Kidney tubule cell (primary cell): ENCODE measurements at places on chromosomes 5 and 9.
A peak's percentile ranks its signal among the peaks of the same experiment; 100 is the strongest.

DNA sequence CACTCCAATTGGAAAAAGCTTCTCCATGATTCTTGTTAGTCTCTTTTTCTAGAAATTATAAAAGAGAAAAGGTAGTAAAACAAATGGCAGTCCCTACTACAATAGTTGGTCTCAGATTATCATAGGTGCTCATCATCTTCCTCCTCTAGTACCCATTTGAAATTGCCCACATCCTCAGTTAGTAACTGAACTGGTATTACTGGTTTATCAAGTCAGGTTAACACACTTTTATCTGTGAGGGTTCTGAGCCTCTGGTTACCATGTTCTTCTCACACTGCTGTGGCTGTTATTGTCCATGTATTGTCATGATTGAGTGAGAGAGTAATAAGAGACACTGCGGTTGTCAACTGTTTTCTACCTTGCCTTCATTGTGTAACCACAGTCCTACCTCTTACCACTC is 901.7 kb downstream of the TLE1 start:
- DNase-seq: no peak

DNA sequence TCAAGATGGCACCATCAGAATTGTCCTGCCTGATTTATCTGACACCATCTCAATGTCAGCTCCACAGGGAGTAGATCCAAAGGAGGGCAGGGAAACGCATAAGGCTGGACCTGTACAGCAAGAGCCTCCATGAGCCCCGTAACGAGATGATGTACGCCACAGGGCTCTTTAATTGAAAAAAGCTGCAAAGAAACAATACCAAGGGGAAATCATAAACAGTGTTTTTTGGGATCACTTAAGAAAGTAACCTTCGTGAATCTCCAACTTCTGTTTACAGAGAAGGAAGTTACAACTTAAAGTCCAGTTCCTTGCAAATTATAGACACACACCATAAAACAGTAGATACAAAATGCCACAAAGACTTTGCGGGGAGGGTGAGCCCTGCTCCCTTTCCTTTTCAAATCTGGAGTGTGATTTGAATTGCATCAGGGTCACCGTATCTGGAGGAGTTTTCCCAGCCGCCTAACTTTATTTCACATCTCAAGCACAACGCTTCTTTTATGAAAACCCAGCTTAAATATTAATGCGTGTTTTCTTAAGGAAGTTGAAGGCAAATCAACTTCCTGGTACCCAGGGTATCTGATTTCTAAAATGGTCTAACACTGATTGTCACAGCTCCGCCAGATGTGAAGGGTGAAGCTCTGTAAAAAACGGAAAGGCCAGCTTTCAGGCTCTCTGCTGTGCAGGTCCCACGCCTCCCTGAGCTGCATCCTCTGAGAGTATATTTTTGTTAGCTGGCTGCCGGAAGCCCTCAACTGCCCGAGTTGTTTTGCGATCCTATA is 88.9 kb downstream of the EBF1 start:
- DNase-seq: no peak

DNA sequence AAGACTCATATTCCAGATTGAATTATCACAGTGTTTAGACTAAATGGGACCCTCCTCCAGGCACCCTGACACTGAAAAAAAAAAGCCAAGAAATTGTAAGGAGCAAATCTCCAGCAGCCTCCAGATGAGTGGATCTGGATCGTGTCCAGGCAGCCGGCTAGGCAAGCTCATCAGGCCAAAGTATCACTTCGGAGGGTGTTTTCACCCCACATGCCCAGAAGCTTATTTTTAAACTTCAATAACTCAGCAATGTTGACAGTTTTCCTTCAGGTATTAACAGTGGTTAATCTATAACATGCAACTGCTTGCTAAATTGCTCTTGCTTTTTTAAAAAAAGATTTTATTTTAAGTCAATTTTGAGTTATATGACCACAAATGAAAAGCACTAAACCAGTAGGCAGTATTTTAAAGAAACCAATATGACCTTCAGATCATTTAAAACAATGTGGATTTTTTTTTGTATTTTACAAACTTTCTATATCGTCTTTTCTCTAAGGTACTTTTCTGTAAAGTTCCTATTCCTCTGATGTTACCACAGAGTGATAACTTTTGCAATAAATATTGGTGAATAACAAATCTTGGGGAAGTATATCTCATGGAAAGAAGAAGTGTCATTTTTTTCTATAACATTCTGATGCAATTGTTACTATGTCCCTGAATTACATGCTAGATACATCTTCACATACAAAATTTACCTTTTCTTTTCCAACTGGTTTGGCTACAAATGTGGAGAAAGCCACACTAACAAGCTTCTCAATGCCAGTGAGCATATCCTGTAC is 30.7 kb downstream of the ACOT12 start:
- DNase-seq: peak; percentile 28

DNA sequence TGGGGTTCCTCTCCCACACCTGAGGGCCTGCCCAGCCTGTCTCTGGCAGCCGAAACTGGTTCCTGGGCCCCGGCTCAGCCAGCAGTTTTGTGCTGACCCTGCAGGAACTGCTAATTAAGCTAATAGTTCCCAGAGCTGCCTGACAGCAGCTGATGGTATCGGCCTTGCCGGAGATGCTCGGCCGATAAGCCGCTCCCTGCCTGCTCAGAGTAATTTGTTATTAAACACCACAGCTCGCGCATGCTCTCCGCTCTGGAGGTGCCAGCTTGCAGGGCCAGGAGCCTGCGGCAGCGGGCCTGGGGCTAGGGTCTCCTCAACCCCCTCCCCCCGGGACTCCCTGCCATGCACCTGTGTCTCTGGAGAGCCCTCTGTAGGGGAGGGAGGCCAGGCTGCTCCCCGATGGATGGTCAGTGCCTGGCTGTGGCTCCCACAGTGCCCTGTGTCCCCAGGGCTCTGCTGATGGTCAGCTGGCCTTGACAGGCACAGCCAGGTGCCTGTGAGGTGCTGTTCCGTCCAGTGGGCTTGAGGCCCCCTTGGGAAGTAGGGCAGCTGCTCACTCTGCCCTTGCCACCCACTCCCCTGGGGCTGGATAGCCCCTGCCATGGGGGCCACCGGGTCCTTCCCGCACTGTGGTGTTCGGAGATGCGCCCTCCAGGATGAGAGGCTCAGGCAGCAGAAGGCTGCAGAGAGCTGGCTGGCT is 41.7 kb downstream of the RXRA start:
- no peak for DNase-seq

DNA sequence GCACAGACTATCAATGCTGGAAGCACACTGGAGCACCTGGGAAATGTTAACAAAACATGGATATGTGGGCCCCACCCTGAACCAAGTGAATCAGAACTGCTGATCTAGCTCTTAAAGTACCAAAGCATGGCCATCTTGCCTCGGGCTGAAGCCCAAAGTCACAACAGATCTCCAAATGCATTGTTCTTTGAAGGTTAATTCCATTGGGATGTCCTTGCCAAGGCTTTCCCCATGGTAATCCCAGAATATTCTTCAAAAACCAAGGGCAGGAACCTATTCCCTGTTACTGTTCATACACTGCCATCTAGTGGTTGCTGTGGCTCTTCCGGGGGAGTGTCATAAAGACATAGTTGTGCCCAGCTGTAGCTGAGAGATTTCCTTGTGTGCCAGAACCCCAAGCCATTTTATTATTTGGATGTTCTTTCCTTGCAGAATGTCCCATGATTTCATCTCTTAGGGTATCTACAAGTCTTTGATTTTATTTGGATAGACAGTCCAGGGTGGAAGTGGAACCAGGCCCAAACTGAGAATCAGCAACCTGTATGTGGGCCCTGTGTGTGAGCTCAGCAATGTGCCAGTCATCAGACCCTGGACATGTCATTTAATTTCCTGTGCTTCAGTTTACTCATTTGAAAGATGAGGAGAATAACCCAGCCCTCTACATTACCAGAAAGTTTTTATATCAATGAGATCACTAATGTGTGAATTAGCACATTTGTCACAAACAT is 290.0 kb downstream of the ACTL7B start:
- DNase-seq: peak; percentile 83

GRCh38 chr9:89435071-89435823 is 62.7 kb downstream of the SEMA4D start:
- DNase-seq: peak; percentile 57

DNA sequence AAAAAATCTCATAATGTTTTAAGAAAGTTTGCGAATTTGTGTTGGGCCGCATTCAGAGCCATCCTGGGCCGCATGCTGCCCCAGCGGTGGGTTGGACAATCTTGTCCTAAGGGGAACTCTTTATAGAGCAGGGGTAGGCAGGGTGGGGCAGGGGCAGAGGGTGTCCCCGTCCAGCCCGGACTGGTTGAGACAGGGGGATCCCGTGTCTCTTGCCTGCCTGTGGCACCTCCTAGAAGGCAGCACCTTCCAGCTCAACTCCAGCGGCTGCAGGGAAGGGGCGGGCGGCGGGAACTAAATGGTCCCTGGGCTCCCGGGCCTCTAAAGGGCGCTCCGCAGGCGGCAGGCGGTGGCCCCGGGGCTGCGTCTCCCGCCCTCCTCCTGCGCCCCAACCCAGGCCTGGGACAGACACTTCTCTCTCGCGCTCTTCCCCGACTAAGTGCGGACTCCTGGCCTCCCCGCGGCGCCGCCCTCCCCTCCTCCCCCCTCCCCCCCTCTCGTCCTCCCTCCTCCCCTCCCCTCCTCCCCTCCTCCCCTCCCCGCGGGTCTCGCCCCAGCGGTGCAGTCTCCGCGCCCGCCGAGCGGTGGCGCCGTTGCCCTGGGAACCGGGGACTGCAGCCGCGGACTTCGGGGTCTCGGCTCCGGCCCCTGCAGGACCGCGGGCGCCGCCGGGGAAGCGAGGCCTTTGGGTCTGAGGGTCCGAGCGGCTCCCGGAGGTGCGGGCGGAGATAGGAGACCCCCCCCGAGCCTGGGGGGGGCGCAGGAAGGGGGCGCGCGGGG is 132.6 kb downstream of the MRPL36 start:
- DNase-seq: peak; percentile 14

- no peak for DNase-seq
These were observed 415.9 kb upstream of the KLF4 start for GRCh38 chr9:107905308-107906020.
